ENCODE measurements at places on chromosomes 6 and 20.

DNA sequence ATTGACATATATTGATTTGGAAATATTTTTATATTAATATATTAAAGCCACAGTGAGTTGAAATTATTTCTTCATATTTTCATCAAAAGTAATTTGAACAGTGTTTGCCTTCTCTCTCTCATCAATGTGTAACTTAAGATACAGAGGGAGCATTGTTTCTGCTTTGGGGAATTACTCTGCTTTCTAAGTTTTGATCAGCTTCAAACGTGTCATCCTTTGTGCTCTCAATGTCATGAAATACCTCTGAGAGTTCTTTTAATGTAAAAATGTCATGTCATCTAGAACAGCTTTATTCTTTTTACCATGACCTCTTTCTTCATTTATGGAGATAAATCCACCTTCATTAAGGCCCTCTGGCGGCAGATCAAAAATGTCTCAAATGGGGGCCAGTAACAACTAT is 259.4 kb upstream of the STXBP5 start:
- DNase-seq: no peak

- DNase-seq: peak; percentile 43
Measured at GRCh38 chr6:37021356-37022129, 16.1 kb downstream of the FGD2 start.

DNA sequence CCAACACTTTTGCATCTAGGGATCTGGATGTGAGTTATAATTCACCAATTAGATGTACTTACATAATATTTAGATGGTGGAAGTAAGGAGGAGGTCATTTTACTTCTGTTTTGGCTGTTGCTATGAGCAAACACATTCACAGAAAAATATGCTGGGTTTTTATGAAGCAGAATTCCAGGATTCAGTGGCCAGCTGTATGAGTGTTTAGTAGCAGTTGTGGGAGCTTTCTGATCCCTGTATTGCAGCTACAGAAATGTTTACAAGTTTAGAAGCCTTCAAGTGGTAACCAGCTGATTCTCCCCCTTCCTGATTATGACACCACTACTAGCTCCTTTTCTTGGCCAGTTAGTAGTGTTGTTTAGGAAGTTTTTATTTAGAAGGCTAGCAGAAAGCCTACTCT is 177.0 kb downstream of the TENT5A start:
- DNase-seq: no peak

DNA sequence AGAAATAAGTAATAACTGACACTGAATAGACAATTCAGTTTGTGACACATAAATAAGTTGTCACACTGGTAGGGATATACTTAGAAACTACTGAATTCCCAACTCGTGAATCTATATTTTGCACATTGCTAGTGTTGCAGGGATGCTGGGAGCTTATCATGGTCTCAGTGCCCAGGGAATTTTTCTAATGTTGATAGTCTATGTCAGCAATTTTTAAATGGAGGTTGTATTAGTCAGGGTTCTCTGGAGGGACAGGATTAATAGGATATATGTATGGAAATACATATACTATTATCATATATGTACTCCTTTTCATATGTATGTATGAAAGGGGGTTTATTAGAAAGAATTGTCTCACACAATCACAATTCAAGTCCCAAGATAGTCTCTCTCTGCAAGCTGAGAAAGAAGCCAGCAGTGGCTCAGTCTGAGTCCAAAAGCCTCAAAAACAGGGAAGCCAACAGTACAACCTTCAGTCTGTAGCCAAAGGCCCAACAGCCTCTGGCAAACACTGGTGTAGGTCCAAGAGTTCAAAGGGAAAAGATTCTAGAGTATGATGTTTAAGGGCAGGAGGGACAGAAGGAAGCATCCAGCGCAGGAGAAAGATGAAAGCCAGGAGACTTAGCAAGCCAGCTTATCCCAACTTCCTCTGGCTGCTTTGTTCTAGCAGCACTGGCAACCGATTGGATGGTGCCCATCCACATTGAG is 980.9 kb upstream of the GJE1 start:
- DNase-seq: no peak

GRCh38 chr20:63641792-63642523 is 11.3 kb downstream of the STMN3 start:
- DNase-seq: no peak

- no peak for DNase-seq
Measured at GRCh38 chr6:44627883-44628271, 240.4 kb downstream of the CDC5L start.

- no peak for DNase-seq
Measured at GRCh38 chr6:164455835-164456234, 853.6 kb downstream of the C6orf118 start.

GRCh38 chr6:86686496-86686895 is 250.8 kb upstream of the HTR1E start:
- DNase-seq: no peak

- no peak for DNase-seq
Measured at GRCh38 chr6:156194981-156195380, 582.2 kb upstream of the ARID1B start.

DNA sequence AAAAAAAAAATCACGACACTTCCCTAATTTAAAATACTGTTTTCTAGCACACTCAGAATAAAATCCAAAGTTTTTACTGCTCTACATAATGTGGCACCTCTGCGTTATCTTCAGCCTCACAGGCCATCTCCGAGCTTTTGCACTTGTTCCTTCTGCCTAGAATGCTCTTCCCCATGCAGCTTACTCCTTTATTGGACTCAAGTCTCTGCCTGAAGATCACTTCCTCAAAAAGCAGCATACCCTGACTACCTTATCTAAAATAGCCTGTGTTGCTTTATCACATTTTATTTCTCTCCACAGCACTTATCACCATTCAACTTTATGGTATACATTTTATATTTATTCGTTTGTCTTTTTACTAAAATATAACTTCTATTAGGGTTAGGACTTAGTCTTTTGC is 2.3 kb downstream of the ZNF322 start:
- DNase-seq: no peak

GRCh38 chr6:3336859-3337515 is 78.2 kb downstream of the PSMG4 start:
- no peak for DNase-seq

- peak; percentile 91 for DNase-seq
Measured at GRCh38 chr20:9978397-9979004, 56.3 kb upstream of the ANKEF1 start.

DNA sequence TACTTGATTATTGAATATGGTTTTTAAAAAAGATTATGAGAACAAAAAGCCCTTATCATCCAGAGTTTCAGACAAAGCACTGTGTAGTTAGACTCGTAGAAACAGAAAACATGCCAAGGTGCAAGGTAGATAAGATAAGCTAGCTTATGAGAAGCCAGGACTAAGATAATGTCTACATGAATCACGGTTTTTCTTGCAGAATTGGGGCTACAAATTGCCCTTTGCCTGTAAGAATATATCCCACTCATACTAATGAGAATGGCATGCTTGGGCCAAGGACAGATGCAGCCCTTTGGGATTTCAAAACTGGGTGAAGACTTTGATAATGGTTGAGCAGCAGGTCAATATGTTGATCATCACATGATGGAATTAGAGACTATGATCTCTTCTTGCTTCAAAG is 165.3 kb upstream of the PREP start:
- no peak for DNase-seq

DNA sequence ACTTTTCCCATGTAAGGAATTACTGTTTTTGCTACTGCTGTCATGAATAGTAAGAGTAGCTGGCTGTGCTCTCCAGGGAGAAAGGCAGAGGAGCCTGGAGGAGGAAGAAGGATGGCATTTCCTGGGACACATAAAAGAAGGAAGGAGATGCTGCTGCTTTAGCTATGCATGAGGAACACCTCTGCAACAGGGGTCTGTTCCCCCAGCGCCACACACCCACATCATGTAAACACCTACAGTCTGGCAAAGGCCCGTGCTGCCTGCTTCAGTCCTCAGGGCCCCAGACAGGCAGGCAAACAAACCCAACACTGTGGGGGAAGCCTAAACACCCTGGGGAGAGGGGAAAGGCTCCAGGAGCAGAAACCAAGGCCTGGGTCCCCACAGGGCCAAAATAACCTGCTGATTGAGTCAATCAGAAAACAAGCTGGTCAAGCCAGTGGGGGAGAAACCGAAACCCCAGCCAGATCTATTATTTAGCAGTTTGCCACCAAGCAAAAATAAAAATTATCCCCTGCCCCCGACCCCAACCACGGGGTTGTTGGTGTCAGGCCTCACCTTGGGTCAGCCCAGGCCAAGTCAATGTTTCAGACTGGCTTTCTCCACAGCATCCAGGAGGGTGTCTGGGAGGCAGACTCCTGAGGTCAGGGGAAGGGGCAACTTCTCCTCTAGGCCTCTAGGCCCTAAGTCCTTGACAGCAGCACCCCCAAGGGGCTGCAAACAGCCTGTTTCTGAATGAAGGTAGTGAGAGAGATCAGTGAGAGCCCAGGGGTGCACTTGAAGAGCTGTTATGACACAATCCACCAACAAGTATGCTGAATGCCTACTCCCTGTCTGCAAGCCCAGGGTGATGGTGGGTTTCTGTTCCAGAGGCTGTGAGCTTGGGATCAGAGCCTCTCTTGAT is 34.6 kb upstream of the SCUBE3 start:
- DNase-seq: no peak

GRCh38 chr20:47211036-47211435 is 145.5 kb downstream of the ZMYND8 start:
- DNase-seq: no peak

DNA sequence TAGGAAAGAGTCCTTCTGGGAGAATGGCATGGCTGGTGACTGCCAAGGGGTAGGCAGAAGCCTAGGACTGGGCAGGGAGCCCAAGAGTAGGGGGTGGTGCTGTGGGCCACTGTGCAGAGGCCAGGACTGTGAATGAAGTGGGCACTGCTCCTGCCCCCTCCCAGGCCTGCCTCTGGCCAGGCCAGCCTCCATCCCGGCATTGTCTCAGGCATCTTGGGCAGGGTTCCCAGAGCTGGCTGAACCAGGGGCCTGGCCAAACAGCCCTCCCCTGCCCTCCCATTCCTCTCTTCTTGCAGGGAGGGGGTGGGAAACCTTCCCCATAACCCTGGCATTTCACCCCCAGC is 81.6 kb downstream of the MRPL14 start:
- DNase-seq: no peak

DNA sequence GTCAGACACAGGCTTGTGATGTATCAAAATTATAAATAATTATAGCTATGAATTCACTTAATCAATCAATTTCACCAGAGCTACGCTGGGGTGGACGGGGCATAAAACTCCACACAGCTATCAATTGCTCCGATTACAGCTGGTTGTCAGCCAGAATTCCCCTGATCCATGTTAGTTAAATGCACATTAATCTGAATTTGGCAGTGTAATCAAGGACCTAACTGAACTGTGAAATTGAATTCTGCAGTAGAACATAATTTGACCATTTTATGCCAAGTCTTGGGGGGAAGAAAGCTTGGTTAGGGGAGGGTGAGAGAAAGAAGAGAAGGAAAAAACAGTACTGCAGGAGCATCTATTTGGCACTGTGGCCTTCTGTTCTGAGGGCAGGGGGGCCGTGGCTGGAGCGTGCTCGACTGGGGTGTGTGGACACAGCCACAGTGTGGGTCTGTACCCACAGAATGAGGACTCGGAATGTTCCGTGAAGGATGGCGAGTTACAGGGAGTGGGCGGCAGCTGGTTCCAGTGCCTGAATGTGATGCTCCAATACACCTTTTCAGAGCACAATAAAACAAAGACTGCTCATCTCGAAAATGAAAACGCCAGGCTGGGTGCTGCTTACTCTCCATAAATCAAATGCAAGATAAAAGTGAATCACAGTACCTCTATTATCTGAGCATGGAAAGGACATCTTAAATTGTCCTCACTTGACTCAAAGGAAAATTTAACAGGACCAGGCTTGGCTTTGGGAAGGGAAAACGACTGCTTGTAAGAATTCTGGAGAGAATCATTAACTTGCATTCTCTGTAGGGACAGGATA is 59.2 kb downstream of the LAMP5 start:
- DNase-seq: no peak

DNA sequence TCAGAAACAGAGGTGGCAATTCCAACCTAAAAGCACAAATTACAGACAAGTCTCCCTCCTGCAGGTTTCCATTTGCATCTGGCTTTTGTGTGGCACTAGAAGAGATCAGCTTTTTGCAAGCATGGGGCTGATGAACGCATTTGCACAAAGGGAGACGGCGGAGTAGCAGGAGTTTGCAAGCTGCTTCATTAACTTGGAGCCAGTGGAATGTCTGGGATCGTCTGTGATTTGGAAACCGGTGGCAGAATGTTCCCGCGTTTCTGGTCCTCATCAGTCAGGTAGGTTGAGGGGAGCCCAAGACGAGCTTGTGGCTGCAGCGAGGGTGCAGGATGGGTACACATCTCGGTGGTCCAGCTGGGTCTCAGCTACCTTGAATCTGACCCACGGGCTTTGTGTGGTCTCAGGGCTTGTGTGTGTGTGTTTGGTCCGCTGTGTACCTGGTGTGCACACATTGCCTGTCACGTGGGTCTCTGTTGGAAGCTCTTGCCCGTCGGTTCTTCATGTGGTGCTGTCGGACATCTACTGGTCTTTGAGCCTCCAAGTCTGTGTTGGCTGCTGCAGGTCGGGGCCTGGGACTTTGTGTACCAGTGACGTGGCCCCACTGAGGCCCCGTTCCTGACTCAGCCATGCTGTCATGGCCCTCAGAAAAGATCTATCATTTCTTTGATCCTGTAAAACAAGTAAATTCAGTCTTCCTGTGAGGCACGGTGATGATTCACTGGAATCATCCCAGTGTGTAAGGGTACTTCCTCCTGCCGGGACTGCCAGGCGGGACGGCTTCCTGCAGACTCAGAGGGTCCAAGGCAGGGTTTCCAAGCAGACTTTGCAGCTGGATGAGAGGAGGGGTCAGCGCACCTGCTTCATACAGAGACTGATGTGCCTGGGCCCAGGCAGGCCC is 12.4 kb upstream of the MYT1 start:
- DNase-seq: peak; percentile 44

- DNase-seq: peak; percentile 16
Measured at GRCh38 chr20:4151991-4152695, 136.8 kb upstream of the RNF24 start.

DNA sequence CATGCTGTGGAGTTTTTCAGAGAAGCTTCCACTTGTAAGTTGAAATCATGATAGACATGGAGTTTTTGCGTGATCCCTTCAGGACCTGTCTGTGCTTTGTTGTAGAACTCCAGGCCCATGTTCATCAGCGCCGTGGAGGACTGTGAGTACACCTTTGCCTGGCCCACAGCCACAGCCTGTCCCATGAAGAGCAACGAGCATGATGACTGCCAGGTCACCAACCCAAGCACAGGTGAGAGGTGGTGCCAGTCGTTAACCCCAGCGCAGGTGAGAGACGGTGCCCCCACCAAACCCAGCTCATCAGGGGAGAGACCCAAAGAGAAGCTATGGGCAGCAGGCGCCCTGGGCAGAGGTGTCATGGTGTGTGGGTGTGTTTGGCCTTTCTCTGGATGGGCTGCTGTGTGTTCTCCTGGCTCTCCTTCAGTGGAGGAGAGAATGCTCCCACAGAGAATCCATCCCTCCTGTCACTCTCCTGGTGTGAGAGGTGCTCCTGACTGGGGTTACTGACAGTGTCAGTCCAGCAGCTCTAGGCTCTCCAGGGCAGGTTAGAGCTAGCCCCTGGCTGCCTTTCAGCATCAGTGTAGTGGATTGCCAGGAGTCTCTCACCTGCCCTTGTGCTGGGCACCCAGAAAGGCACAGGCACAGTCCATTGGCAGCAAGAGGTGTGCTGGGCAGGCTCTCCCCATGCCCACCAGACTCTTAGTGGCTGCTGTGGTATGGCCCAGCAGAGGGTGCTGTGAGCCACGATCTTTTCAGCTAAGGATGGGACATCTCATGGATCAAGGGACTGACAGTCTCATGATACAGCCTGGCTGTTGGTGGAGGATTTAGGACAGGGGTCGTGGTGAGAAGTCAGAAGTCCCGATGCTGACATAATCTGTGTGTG is 49.6 kb upstream of the SLC22A1 start:
- DNase-seq: no peak

GRCh38 chr6:163192591-163192990 is 221.9 kb upstream of the QKI start:
- DNase-seq: no peak

GRCh38 chr6:73139681-73140383 is 85.5 kb downstream of the KHDC1L start:
- no peak for DNase-seq

All from A172 (cell line).